ENCODE measurements at places on chromosomes 6 and 20. TPM values are rescaled to one million over a fixed set of nuclear protein-coding genes. Genes with fewer than 3 reads are reported as not detected.

ZNF334 gene
- total RNA-seq: 13.6 TPM

RAB44 gene
- not detected for total RNA-seq

MATN4 gene
- total RNA-seq: not detected

DST gene
- total RNA-seq: 329 TPM

SLC22A16 gene
- total RNA-seq: 0.31 TPM

- DNase-seq: no peak
Measured at GRCh38 chr20:59785986-59786795, 147.2 kb downstream of the SYCP2 start.

- no peak for DNase-seq
Measured at GRCh38 chr6:45681860-45682511, 304.3 kb upstream of the SUPT3H start.

- no peak for DNase-seq
Measured at GRCh38 chr20:42603655-42604054, 586.1 kb downstream of the PTPRT start.

DNA sequence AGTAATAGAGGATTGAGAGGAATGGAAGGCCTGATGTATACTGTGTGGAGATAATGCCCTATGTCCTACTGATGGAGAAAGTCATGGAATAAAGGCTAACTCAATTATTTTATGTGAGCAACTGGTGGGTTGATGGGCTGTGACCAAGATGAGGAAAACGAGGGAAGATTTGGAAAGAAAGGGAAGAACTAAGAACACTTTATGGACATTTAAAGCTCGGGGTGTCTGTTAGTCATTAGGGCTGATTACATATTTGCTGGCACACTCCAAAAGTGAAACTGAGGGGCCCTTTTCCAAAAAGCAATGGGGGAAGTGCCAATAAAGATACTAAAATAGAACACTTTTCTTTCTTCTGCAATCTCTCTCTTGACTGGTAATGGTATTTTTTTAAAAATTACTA is 439.5 kb downstream of the PLCB1 start:
- no peak for DNase-seq

DNA sequence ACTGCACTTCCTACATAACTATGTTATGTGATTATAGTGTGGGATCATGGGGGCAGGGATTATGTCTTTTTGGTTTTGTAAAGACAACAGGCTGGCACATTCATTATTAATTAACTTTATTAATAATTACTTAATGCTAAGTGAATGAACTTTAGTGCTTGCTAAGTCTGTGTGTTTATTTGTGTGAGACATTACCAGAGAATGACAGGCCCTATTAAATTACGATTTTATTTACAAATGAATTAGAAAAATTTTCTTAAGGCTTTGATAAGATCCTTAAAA is 100.9 kb downstream of the CD83 start:
- DNase-seq: no peak

- no peak for DNase-seq
Measured at GRCh38 chr6:53959717-53960116, 151.5 kb upstream of the MLIP start.

DNA sequence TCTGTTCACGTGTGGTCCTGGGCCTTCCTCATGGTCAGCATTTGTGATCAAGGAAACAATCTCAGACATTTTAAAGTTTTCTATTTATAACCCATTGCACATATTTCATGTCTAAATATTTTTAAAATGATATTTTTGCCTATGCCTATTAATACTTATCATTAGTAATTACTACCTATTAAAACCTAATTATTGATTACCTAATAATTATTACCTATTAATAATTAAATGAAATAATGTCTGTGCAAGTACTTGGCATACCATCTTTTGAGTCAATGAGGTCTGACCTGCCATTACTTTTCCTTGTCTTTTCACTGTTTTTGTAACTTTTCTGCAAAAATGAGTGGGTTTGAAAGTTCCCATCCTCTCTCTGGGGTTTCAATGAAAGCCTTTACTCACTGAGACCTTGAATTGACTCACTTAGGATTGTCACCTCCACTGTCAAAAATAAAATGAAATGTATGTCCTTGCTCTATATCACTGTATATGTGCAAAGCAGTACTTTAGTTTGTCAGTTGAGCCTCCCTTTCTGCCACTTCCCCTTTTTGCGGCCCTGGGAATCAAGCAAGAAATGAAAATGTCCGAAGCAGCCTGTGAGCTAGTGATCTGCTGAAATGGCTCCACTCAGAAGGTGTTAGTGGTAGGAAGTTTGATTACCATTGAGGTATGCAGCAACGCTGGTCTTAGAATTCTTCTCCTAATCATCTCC is 87.8 kb downstream of the L3MBTL3 start:
- no peak for DNase-seq

DNA sequence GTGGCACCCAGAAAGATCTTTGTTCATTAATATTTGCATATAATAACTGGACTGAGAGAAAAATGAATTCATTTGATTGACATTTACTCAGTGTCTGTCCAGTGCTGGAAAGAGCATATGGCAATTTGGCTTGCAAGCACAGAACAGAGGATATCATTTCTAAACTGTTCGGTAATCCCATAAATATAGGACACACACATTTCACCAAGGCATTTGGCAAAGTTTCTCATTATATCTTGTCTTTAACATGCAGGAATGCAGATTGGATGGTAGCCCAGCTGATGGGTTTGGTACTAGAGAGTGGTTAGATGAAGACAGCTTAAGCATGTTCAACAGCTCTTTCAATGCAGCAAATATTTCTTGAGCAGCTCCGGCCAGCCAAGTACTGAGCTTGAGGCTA is 259.2 kb downstream of the PRKN start:
- DNase-seq: no peak
